Activated naive CD4-positive, alpha-beta T cell treated with anti-CD3 and anti-CD28 coated beads for 36 hours (primary cell): ENCODE measurements at places on chromosomes 2 and 18.
A peak's percentile ranks its signal among the peaks of the same experiment; 100 is the strongest.

- no peak for DNase-seq
These were observed 32.3 kb upstream of the ZBTB7C start for GRCh38 chr18:48441405-48441881.

DNA sequence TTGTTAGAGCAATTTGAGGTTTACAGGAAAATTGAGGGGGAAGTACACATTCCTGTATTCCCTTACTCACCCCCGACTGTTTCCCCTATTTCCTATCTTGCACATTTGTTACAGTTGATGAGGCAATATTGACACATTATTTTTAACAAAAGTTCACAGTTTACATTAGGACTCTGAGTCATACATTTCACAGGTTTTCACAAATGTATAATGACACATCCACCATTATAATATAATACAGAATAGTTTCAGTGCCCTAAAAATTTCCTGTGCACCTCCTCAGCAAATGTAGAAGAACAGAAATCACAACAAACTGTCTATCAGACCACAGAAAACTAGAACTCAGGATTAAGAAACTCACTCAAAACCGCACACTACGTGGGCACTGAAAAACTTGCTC, 160.6 kb upstream of the RMP24 start:
- no peak for DNase-seq

- peak; percentile 78 for DNase-seq
These were observed 18.9 kb downstream of the SMAD7 start for GRCh38 chr18:48931680-48932461.

- no peak for DNase-seq
These were observed 31.9 kb upstream of the EFR3B start for GRCh38 chr2:25009954-25010353.

- DNase-seq: no peak
These were observed 56.6 kb upstream of the SLC1A4 start for GRCh38 chr2:64932371-64933216.

GRCh38 chr18:42330296-42330695, 375.3 kb downstream of the PIK3C3 start:
- no peak for DNase-seq

DNA sequence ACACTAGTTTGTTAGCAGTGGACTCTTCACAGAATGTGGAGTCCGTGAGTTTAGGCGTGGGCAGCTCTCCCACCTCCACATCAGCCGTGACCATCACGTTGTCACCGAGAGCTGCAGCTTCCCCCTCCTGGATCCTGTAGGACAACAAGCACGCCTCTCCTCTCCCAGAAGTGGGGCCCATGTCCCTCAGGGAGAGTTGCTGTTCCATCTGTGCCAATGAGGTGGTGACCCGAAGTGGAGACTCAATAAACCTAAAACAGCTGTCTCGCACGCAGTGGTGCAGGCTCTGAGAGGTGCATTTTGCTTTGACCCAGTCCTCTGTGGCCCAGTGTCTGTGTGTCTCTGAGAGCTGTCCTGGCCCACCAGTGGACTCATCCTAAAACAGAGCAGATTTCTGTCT, 456.5 kb upstream of the SOX11 start:
- no peak for DNase-seq

GRCh38 chr18:54813977-54814565, 14.2 kb upstream of the RAB27B start:
- DNase-seq: no peak

DNA sequence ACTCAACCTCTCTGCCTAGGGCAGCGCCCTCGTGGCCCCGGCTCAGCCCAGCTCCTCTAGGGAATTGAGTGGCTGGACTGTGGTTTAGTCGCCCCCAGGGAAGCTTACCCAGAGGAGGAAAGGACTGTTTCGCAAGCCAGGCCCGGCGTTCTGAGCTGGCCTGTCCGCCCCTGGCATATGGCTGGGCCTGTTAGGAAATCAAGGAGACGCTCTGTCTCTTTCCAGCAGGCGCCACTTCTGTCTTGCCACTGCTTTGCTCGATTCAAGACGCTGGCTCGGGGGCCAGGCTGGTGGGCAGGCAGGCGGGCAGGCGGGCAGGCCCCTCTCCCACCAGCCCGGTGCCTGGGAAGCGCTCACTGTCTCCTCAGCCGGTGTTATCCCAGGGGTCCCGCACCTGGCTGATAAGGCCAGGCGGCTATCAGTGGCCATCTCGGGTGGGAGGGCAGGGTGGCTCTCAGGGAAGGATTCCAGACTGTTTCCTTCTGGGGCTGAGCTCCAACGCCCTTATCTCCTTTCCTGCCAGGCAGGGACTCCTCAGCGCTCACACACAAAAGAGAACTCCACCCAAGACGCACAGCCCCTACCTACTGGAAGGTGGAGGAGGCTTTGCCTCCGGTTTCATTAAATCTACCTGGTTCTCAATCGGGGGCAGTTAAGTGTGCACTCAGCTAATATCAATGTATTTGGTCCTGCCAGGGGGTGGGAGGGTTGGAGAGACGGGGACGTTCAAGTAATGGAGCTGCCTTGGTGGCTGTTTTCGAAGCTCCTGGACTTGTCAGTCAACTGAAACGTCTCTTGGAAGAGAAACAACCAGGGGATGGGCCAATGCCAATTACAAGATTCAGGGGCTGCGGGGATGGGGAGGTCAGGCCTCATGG, 109.1 kb downstream of the SMAD7 start:
- DNase-seq: no peak

DNA sequence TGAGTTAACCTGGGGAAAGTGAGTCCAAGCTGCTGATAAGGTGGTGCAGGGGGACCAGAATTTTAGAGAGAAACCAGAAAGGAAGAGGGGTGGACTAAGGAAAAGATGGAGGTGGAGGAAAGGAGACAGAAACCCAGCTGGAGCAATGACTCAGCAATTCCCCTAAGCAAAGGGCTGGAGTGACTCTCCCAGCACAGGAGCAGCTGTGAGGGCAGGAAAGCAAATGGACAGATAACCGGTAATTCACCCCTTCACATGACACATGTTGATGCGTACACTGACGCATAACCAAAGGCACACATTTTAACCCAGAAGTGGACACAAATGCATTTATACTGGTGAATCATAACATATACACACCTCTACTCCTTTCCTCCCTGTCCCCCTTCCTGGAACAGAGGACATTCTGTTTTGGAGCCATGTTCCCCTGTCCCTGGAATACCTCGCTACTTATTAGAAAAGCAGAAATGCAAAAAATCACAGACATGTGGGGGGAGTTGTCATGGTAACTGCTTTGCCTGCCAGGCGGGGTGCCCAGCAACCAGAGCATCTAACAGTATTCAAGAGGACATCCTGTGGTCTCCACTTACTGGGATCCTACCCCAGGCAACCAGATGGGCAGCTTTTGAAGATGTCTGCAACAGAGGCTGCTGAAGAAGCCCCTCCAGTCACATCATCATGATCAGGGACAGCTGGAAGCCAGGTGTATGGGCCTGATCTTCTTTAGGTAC, 4.7 kb downstream of the CDK5R2 start:
- no peak for DNase-seq

DNA sequence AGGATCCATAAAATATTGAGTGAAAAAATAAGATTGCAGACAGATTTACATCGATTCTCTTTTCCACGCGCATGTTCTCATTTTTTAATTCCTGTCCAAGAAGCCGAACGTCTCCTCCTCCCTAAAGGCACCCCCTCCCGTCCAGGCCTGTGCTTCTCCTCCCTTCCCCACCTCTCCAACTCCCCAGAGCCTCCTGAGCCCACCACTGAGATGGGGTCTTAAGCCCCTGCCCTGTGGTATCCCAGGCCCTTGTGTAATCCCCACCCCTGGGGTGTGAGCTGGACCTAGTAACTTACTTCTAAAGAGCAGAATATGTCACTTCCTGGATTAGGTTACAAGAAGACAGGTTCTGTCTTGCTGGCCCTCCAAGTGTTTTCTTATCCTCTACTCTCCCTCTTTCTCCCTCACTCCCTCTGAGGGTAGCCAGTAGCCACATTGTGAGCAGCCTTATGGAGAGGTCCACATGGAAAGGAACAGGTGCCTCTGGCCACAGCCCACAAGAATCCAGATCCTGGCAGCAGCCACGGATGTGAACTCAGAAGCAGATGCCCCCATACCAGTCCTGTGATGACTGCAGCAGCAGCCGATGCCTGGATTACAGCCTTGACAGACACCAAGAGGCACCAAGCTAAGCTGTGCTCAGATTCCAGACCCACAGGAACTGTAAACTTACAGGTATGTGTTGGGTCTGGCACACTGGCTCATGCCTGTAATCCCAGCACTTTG, 39.6 kb upstream of the OTOS start:
- no peak for DNase-seq

GRCh38 chr18:35393716-35394115, 16.6 kb upstream of the ZNF396 start:
- DNase-seq: no peak
